Karpas-422 (cell line): ENCODE measurements at places on chromosomes 7 and 10.

DNA sequence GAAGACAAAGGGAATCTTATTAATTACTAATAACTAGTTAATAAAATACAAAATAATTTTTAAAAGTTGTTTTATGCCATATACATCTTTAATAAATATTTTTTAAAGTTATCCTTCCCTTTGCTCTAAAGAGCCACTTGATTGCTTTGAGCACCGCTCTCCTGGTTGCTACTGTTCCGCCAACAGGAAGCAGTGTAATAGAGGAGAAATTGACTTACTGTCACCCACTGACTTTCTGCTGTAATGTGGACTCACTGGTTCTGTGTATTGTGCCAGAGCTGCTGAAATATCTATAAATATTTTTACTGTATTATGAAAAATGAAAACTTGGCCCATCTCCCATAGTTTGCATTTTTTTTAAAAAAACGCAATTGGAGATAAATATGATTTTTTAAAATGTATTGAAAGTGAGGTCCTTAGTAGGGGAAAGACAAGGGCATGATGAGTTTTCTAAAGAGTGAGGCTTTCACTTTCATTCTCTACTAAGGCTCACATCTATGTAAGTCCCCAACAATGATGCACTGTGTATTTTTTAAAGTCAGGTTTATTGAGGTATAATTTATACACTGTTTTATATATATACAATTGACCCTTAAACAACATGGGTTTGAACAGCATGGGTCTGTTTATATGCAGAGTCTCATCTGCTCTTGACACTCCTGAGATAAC lies 100.5 kb downstream of the NPY start:
- H3K4me3 ChIP-seq: no peak overlapping the region
- no peak overlapping the region for H3K27ac ChIP-seq
- H3K36me3 ChIP-seq: no peaks in the 10 kb centered on the region
- no peaks in the 10 kb centered on the region for H3K4me1 ChIP-seq
- no peak for DNase-seq

DNA sequence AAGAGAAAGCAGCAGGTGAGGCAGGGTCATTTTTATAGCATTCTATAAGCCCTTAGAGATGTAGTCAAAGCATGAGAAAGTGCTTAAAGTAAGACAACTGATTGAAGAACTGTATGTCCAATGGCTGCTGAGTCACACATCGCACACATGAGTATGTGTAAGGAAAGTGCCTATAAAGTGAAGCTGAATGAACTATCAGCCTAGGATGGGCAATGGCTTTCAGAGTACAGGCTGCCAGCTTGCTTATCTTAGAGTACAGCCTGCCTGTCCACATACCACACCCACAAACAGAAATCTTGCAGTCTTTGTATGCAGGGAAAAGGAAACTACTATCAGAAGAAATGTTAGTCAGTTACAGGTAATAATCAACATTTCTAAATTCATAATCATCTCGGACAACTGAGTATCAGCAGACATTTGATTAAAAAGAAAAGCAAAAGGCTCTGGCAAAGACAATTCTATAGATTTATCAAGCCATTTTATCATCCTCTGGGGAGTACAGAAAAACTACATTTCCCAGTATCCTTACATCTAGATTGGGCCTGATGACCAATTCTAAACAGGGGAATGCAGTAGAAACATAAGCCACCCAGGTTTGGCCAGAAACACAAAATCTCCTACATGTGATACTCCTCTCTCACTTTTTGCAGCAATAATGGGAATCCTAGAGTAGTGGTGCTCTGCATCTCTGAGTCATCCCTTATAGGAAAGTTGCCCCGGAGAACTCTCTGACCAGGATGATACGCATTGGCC lies 16.2 kb upstream of the EPHB6 start:
- no peak overlapping the region for H3K27ac ChIP-seq
- H3K4me3 ChIP-seq: no peak overlapping the region
- DNase-seq: no peak

GRCh38 chr7:99248391-99249095 lies 24.1 kb upstream of the MYH16 start:
- H3K4me1 ChIP-seq: no peaks in the 10 kb centered on the region
- H3K27ac ChIP-seq: no peak overlapping the region
- H3K4me3 ChIP-seq: no peak overlapping the region
- H3K27me3 ChIP-seq: 0 out of 2 replicates have a peak, but pooled peaks cover 2% of the 10 kb centered on the region

GRCh38 chr7:131466735-131467365 lies 89.6 kb downstream of the PODXL start:
- no peaks in the 10 kb centered on the region for H3K4me1 ChIP-seq
- no peaks in the 10 kb centered on the region for H3K27me3 ChIP-seq
- H3K36me3 ChIP-seq: peaks cover 67% of the 10 kb centered on the region

- H3K4me1 ChIP-seq: no peaks in the 10 kb centered on the region
- no peak overlapping the region for H3K27ac ChIP-seq
- no peaks in the 10 kb centered on the region for H3K27me3 ChIP-seq
- DNase-seq: peak; percentile 27
- peaks cover 43% of the 10 kb centered on the region for H3K36me3 ChIP-seq
- H3K4me3 ChIP-seq: no peak overlapping the region
Observed at GRCh38 chr7:5712566-5712965, 68.9 kb downstream of the RNF216 start.

DNA sequence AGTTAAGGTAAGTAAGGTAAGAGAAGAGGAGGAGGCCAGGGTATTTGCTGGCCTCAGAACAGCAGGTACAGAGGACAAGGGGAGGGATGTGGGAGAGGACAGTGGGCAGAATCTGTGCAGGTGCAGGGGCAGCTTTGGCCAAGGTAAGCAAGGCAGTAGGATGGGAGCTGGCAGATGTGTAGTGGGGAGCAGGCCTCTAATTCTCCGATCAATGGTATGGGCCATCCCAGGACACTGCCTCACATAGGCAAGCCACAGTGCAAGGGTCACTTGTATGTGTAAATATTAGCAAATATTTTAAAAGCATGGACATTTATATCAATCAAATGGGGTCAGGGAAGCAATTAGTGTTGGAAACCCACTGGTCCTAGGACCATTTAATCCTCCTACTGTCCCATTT lies 373.5 kb downstream of the GRID1 start:
- DNase-seq: no peak
- H3K27me3 ChIP-seq: no peaks in the 10 kb centered on the region
- H3K4me3 ChIP-seq: no peak overlapping the region
- no peaks in the 10 kb centered on the region for H3K36me3 ChIP-seq

DNA sequence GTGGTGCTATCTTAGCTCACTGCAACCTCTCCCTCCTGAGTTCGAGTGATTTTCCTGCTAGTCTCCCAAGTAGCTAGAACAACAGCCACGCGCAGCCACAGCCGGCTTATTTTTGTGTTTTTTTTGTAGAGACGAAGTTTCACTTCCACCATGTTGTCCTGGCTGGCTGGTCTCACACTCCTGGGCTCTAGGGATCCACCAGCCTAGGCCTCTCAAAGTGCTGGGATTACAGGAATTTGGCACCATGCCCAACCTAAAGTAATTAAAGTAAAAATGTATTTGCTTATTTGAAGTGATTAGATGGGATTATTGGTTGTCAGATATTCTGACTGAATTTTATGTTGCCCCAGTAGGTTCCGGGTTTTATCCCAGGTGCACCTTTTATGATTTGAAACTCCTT lies 22.7 kb downstream of the LUC7L2 start:
- no peaks in the 10 kb centered on the region for H3K27me3 ChIP-seq
- H3K4me3 ChIP-seq: no peak overlapping the region
- DNase-seq: no peak
- no peak overlapping the region for H3K27ac ChIP-seq

DNA sequence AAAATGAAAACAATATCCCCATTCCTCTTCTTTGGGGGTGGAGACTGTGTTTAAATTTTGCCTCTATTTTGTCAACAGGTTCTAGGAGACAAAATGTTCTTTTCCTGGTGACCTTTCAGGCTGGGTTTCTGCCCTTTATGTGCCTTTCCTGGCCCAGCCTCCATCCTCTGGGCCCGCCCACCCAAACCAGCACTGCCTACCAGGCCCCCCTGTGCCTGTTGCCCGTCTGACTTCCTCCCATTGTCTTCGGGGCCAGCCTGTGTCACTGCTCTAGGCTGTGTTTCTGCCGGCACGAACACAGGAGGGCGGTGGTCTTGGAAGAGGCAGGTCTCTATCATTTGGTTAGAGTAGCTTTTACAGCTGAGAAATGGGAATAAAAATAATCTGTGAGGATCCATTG lies 13.9 kb downstream of the TSPAN14 start:
- no peaks in the 10 kb centered on the region for H3K27me3 ChIP-seq
- H3K36me3 ChIP-seq: no peaks in the 10 kb centered on the region
- H3K4me1 ChIP-seq: peaks cover 32% of the 10 kb centered on the region
- no peak for DNase-seq

GRCh38 chr10:110971638-110972037 lies 52.2 kb downstream of the SHOC2 start:
- no peaks in the 10 kb centered on the region for H3K27me3 ChIP-seq
- peaks cover 3% of the 10 kb centered on the region; the same call in 1 of the 2 replicates for H3K4me1 ChIP-seq
- no peak overlapping the region for H3K27ac ChIP-seq

DNA sequence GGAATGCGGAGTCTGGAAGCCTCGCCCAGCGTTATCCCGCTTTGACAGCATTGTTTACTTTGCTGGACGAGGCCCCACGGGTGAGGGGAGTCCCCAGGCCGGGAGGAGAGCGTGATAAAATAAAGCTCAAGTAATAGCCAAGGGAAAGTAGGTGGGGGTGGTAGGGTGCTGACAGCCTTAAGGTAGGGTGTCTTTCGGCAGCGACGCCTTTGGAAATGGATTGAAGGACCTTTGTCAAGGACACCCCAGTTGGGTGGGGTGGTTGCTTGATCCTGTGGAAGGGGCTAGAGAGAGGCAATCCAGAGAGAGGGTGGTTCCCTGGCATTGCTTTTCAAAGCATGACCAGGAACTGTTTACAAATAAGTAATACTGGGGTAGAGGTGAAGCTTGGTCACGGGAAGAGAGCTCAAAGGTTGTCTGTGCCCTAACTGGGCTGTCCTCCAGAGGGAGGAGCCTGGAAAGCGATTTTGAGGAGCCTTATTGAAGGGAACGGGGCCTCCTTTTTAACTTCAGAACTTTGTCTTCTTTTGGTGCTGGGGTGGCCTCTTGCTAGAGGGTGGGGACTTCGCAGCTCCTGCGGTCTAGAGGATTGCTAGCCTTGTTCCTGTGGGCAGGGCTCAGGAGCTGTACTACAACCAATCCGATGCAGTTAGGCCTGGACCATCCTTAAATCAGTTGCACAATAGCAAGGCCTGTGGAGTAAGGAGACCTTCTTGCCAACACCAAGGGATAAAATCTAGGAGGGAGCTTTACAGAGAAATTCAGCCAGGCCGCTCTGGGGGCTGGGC lies 1.3 kb downstream of the EIF4EBP2 start:
- peak overlapping the region; percentile 87 for H3K4me3 ChIP-seq
- DNase-seq: peak; percentile 74
- H3K27me3 ChIP-seq: no peaks in the 10 kb centered on the region
- H3K27ac ChIP-seq: peak overlapping the region; percentile 48

- H3K27ac ChIP-seq: no peak overlapping the region
- H3K4me1 ChIP-seq: no peaks in the 10 kb centered on the region
- no peak for DNase-seq
- no peak overlapping the region for H3K4me3 ChIP-seq
- no peaks in the 10 kb centered on the region for H3K36me3 ChIP-seq
Observed at GRCh38 chr7:115135146-115135545, 213.3 kb downstream of the MDFIC start.

DNA sequence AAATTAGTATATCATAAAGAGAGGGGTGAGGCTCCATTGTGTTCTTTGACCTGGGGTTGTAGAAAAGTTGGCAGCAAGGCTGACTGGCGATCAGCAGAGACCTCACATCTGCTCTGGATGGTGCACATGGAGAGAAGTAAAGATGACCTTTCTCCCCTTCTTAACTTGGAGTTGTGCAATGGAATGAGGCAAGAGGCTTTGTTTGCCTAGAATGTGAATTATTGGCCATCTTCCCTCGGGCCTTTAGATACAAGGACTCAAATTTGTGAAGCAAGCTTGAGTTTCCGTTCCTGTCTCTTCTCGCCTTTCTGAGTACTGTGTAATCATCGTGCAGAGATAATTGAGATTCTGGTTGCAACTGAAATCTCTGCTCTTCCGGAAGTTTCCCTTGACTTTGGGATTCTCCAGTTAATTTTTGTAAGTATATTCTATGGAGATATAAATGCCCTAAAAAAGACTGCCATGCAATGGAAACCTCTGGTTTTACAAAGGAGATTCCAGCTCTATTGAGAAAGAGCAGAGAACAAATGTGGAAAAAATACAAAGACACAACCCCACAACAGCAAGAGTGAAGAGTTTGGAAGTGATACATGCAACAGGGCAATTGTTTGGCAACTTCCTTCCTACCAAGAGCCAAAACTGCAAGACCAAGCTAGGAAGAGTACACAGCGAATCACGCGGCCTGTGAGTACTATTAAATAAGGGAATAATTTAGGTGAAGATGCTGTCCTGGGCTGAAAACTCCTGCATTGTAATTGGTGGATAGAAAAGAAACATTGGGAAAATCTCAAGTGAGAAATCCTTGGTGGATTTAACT lies 542.3 kb upstream of the NRP1 start:
- H3K4me3 ChIP-seq: no peak overlapping the region
- H3K27ac ChIP-seq: no peak overlapping the region
- H3K36me3 ChIP-seq: no peaks in the 10 kb centered on the region

GRCh38 chr10:72692994-72693781 lies 1.2 kb downstream of the MCU start:
- no peaks in the 10 kb centered on the region for H3K36me3 ChIP-seq
- DNase-seq: peak; percentile 65
- H3K27ac ChIP-seq: peak overlapping the region; percentile 45; the same call in 1 of the 2 replicates

DNA sequence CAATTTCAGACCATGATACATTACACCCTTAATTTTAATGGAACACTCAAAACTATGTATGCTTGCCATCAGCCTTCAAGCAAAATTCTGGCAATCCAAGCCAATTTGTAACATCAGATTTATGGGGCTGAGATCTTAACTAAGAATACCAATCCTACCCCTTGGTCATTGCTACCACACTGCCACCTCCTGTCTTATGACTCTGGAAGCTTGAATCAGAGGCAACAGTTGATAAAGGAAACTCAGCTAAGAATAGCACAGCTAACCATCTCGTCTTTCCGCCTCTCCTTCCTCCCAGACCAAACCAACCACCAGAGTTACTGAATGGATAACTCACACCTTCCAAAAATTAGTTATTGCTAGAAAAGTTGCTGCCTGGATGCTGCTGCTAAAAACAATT lies 7.4 kb downstream of the IGF2BP3 start:
- no peak overlapping the region for H3K4me3 ChIP-seq
- H3K36me3 ChIP-seq: peaks cover 50% of the 10 kb centered on the region
- peaks cover 38% of the 10 kb centered on the region for H3K4me1 ChIP-seq
- H3K27ac ChIP-seq: no peak overlapping the region
- no peaks in the 10 kb centered on the region for H3K27me3 ChIP-seq

DNA sequence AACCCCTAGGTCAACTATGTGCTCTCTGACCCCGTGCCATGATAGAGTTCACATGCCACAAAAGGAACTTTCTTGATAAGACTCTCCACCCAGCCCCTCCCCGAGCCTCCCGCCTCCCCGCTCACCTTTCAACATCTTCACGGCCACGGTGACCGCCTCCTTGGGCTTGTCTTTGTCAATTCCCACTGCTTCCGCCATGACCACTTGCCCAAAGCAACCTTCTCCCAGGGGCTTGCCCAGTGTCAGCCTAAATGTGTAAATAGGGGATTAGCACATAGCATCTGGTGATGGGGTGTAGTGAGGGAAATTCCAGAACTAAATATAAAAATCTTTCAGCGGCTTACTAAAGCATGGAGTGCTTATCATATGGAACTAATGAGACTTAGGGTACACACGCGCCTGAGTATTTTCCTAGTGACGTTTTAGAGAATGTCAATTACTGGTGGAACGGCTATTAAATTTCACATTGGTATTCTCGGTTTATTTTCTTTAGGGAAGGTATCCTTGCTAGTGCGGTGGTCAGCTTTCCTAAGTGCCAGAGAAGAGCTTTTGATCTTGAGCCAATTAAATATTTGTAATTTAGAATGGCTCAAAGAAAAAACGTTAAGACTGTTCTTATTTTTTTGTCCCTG lies 97.4 kb downstream of the FGFR2 start:
- no peak overlapping the region for H3K27ac ChIP-seq
- H3K4me3 ChIP-seq: no peak overlapping the region
- DNase-seq: no peak
- no peaks in the 10 kb centered on the region for H3K36me3 ChIP-seq
- H3K27me3 ChIP-seq: no peaks in the 10 kb centered on the region
